Activated naive CD4-positive, alpha-beta T cell treated with anti-CD3 and anti-CD28 coated beads, Interleukin-2, amount 50 U/mL, for 72 hours (primary cell): ENCODE measurements at places on chromosomes 5 and 9.

- no peak for DNase-seq
Observed at GRCh38 chr5:79133121-79133656, 21.6 kb downstream of the BHMT start.

- no peak for DNase-seq
Observed at GRCh38 chr5:137280656-137281055, 218.5 kb downstream of the SPOCK1 start.

- DNase-seq, result no peak
Observed at GRCh38 chr9:209143-209758, 5.4 kb upstream of the DOCK8 start.

DNA sequence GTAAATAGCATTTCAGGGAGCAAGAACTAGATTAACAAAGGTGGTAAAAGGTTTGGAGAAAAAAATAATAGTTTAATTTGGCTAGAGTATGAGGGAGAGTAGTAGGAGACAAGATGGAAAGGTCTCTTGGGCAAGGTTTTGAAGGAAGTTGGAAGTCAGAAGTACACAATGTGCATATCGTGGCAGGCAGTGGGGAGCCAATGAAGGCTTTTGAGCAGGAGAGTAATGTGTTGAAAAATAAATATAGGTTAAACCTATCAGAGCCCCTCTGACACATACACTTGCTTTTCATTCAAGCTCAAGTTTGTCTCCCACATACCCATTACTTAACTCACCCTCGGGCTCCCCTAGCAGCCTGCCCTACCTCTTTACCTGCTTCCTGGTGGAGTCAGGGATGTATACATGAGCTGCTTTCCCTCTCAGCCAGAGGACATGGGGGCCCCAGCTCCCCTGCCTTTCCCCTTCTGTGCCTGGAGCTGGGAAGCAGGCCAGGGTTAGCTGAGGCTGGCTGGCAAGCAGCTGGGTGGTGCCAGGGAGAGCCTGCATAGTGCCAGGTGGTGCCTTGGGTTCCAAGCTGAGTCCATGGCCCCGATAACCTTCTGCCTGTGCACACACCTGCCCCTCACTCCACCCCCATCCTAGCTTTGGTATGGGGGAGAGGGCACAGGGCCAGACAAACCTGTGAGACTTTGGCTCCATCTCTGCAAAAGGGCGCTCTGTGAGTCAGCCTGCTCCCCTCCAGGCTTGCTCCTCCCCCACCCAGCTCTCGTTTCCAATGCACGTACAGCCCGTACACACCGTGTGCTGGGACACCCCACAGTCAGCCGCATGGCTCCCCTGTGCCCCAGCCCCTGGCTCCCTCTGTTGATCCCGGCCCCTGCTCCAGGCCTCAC, at the start of gene CA9:
Gene CA9 (plus strand): TSS at position 797 of the 893 bp plus-strand sequence. CDS start 32 bp downstream, at position 829.
- no peak for DNase-seq

DNA sequence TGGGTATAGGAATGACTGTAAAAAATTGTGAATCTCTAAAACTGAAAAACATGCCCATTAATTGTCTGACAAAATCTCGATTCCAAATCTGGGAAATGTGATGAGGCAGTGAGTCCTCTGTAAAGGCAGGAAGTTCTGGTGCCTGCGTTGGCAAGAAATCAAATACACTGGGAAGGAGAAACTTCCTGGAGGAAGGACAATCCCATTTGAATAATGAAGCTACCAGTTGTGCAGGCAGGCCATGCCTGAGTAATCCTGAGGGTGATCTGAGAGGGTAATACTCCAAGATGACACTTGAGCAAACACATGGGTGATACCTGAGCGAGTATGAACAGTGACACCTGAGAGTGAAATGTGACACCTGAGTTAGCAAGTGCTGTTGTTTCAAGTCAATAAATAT, 49.7 kb downstream of the KIF24 start:
- no peak for DNase-seq

DNA sequence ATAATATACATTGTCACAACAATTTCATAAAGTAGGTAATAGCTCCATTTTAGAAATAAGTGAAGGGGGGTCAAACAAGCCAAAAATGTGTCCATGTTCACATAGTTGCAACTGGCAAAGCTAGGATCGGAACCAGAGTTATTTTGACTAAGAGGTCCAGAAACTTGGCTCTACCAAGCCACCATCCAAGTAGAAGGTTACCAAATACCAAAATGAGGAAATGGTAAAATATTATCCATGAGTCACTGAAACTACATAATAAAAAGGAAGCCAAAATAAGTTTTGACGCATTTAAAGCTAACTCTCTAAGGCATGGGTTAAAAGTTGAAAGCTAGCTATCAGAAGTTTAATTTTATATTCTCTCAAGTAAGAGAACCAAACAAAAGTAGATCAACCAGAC, 886.9 kb upstream of the DMAC1 start:
- no peak for DNase-seq

DNA sequence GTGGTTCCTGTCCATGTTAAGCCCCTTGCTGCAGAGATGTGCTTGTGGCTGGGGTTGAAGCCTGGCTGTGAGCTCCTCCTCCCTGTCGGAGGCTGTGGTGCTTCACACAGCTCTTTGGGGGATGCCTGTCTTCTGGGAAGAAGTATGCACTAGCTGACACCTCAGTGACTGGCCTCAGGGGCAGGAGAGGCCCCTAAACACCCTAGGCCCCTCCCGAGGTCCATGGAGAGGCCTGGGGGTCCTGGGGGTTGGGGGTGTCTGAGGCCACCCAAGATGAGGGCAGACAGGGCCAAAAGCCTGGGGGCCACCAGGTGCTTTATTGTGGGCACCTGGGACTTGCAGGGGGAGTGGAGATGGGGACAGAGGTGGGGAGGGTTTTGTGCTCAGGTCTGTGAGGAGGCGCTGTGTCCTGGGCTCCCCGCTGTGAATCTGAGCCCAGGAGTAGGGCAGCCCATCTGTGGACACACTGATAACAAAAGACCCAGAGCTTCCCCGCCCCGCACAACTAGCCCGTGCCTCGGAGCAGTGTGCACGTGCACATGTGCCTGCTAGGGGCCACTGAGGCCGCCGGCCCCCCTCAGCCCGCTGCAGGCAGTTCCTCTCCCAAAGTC, 92.0 kb downstream of the PHF2 start:
- DNase-seq, result no peak

DNA sequence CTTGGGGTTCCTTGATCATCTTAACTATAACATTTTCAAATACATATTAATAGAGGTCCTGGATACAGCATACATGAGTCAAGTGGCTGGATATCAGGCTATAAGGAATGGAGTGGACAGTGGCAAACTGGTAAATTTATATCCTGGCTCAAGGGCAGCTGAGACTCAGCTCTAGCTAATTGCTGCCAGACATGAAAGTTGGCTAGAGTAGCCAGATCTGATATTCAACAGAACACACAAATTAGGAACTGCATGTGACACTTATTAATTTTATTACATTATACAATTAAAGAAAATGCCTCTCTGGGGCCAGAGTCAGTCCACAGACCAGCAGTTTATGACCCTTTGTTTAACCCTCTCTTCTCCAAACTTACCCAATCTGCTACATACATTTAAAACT, 206.5 kb downstream of the KCTD16 start:
- no peak for DNase-seq

DNA sequence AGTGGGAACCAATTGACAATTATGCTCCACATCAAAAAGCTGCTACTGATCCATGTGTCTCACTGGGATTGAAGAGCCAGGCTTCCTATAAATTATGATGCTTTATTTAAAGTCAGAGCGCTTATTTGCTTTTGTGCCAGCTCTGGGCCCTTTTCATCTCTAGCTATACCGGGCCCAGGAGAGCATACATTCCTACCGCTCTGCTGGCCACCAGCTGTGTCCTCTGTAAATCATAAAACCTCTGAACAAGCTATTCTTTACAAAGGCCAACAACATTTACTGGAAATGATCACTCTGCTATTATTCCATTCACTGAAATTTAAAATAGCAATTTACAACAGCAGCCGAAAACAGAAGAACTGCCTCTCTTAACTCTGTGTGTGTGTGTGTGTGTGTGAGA, 86.6 kb downstream of the ZNF608 start:
- DNase-seq, result no peak

DNA sequence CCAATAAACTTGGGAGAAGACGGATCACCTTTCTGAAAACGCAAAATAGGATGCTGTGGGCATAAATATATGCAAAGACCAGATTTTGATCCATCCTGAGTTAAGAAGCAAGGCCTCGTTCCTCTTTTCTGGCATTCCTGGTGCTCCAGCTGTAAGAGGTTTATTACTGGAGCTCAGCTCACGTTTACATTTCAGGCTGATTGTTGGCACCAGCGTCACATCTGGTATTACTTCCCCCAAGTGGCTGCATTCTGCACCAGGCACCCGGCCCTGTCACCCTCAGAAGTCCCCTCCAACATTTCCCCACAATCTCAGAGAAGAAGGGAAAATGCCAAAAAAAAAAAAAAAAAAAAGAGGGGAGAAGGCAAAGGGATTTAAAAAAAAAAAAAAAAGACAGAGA, 348.7 kb downstream of the SLIT3 start:
- DNase-seq, result no peak

- peak; percentile 21 for DNase-seq
Observed at GRCh38 chr9:88322906-88323566, 65.2 kb upstream of the SPIN1 start.

GRCh38 chr5:171975262-171975876, 31.1 kb downstream of the FBXW11 start:
- DNase-seq, result no peak

DNA sequence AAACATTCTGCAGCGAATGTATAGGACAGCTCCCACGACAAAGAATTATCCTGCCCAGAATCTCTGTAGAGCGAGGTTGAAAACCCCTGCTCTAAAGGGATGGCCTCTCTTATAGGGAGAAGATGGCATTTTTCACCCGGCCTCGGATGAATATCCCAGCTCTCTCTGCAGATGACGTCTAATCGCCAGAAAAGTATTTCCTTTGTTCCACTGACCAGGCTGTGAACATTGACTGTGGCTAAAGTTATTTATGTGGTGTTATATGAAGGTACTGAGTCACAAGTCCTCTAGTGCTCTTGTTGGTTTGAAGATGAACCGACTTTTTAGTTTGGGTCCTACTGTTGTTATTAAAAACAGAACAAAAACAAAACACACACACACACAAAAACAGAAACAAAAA, 17.4 kb upstream of the RARS1 start:
- DNase-seq, result no peak

GRCh38 chr9:134456756-134457305, 130.6 kb downstream of the RXRA start:
- no peak for DNase-seq

DNA sequence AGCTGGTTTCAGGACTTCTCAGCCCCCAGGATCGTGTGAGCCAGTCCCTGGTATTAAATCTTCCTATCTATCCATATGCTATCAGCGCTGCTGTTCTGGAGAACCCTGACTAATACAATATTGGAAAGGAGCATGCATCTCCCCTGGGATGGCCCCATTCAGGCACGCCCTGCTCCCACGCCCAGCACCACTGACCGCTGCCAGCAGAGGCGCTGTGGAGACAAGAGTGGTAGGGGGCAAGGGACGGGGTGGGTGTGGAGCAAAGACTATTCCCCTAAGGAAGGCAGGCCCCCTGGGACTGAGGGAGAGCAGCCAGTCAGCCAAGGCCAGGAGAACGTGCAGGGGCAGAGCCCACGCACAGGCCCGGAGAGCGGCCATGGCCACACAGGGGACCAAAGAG, 116.0 kb downstream of the VAV2 start:
- no peak for DNase-seq

DNA sequence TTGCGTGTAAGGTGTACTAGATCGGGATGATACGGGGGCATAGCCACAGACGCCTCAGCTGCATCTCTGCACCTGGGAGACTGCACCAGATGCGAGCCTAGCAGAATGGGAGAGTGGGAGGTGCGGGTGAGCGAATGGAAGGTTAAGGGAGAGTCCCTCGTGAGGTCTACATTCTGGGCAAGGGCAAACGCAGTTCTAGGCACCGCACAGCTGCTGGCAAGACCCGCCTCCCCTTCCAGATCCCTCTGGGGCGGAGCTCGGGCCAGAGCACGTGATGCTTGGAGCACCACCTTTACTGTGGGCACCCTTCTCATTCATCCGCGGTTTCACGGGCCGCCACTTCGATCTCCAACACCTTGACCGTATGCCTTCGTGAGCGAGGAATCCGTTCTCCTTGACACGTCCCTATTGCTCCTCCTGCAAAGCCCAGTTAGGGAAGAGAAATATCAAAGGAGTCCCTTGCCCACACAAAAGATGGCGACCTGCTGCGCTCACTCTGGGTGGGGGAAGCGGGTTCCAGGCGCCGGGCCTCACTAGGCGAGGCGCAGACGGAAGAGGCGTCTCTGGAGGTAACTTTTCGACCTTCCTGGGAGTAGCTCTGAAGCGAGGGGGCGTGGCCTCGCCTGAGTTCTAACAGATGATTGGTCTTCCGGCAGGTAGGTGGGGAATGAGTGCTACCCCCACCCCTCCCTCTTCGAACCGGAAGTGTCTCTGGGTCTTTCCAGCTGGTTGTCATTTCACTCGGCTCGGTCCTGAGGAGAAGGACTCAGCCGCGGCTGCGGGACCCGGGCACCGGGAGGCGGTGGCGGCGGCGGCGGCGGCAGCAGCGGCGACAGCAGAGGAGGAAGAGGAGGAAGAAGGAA, at the start of gene CPEB4:
Gene CPEB4 (plus strand): TSS at position 740 of the 863 bp plus-strand sequence. CDS start 1,385 bp downstream, outside the sequence.
- DNase-seq, result peak; percentile 98
